ENCODE measurements at places on chromosomes 6 and 20. TPM values are rescaled to one million over a fixed set of nuclear protein-coding genes. Genes with fewer than 3 reads are reported as not detected.

BCAS1 gene
- total RNA-seq = not detected

SAPCD1 gene
- total RNA-seq = not detected

- no peak overlapping the region for H3K4me3 ChIP-seq
- no peaks in the 10 kb centered on the region for H3K4me1 ChIP-seq
- no peak overlapping the region for H3K27ac ChIP-seq
- no peak for DNase-seq
- no peaks in the 10 kb centered on the region for H3K36me3 ChIP-seq
These were observed 46.4 kb upstream of the LAMP5 start for GRCh38 chr20:9467995-9468394.

- H3K27me3 ChIP-seq = no peaks in the 10 kb centered on the region
- H3K36me3 ChIP-seq = no peaks in the 10 kb centered on the region
- no peak overlapping the region for H3K4me3 ChIP-seq
- no peak overlapping the region for H3K27ac ChIP-seq
- DNase-seq = no peak
- H3K4me1 ChIP-seq = no peaks in the 10 kb centered on the region
These were observed 53.7 kb downstream of the JARID2 start for GRCh38 chr6:15299430-15300131.

GRCh38 chr6:7691021-7691420 lies 34.9 kb upstream of the BMP6 start:
- H3K4me3 ChIP-seq = no peak overlapping the region
- no peaks in the 10 kb centered on the region for H3K36me3 ChIP-seq
- no peaks in the 10 kb centered on the region for H3K4me1 ChIP-seq
- H3K27me3 ChIP-seq = no peaks in the 10 kb centered on the region

DNA sequence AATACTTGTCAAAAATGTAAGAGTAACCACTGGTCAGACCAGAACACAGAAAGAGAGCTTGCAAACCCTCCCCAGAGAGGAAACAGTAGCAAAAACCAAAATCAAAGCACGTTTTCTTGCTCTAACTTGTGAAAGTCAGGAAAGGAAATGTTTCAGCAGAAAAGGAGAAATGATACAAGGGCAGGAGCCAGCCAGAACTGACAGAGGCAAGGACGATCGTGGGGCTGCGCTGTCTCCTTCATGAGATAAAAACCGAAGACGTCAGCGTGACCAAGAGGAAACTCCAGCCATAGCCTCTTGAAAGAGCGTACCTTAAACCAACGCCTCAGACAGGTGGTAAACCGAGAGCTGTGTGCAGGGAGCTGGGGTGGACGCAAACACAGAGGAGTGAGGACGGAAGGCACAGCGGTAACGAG lies 27.5 kb downstream of the LAMA5 start:
- DNase-seq = no peak
- no peaks in the 10 kb centered on the region for H3K36me3 ChIP-seq
- no peak overlapping the region for H3K27ac ChIP-seq
- H3K4me3 ChIP-seq = no peak overlapping the region
